Stimulated activated naive CD8-positive, alpha-beta T cell treated with anti-CD3 and anti-CD28 coated beads, Interleukin-15, Interleukin-2, amounts not matched to agents 100 U/mL and 50 U/mL, for 24 hours (primary cell): ENCODE measurements at places on chromosomes 7 and 10.

DNA sequence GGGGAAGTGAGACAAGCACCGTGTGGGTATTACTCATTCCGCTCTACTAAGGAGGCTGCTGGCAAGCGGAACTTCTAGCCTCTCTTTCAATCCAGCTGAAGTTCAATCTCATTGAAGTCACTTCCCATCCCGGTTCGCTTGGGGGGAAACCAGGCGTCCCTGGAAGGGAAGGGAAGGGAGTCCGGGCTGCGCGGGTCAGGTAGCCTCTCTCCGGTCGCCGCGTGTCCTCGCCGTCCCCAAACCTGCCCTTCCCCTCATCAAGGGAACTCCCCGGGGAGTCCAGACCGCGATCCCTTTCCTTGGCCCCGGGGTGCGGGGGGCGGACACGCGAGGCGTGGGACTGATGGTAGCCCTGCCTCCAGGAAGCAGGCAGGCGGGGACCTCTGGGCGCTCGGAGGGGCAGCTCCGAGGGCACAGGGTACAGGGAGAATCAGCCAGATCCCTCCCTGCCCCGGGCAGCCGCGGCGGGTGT lies 598 bp upstream of the ZEB1 start:
- DNase-seq = peak; percentile 68

- DNase-seq = no peak
These were observed 303.7 kb downstream of the PRPF18 start for GRCh38 chr10:13890233-13891127.

- no peak for DNase-seq
These were observed 2.4 kb downstream of the TPST1 start for GRCh38 chr7:66207540-66207939.

GRCh38 chr10:129513312-129513711 lies 46.3 kb downstream of the MGMT start:
- DNase-seq = no peak

DNA sequence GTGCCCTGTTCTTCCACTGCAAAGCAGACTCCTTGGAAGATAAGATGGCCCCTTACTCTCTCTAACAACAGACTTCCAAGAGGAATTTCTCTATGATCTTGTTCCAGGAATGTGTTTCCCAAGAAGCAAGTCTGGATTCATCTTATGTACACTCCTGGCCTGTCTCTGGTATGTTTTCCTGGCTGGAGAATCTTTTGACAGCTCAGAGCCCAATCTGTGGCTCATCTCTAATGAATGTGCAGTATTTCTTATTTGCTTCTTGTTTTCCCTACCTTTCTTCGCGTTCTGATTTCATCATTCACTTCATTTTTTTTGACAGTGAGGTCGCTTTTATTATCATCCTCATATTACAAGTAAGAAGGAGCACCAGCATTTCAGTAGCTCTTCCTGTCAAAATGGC lies 53.0 kb upstream of the PITRM1 start:
- DNase-seq = no peak

- DNase-seq = no peak
These were observed 1.5 kb upstream of the FAM53B start for GRCh38 chr10:124745673-124746072.

- no peak for DNase-seq
These were observed 30.4 kb downstream of the PLAU start for GRCh38 chr10:73941300-73941699.

DNA sequence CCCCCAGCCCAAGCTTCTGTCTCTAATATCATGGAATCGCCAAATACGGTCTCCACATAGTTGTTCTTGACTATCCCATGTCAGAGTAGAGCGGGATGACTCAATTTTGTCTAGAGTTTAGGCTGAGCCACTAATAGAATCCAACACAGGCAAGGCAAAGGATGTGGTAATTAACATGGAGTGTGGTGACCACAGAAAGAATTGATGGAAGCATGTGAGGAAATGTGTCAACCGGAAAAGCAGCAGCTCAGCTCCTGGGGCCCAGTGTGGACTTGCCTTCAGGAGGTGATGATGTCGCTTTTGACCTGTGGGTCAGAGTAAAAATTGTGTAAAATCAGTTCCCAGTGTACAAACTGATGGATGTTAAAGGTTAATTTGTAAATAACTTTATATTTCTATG lies 139.3 kb upstream of the KLF6 start:
- DNase-seq = no peak

- DNase-seq = no peak
These were observed 126.3 kb downstream of the DGKB start for GRCh38 chr7:14776266-14776665.

DNA sequence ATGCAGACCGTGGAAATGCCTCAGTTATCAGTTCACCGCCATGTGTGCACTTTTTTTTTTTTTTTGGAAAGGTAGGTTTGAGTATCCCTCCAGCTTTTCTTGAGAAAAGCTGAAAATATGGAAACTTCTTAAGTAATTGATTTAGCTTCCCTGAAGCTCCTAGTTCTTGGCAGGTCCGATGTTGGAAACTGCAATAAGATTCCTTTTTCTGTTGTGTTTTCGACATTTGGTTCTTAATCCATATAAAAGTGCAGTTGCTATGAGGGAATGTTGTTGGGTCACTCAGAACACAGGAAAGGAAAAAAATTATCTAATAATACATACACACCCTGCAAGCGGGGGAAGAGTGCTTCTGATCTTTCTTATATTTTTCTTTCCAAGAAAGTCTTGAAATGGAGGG lies 665.2 kb downstream of the INHBA start:
- DNase-seq = no peak

DNA sequence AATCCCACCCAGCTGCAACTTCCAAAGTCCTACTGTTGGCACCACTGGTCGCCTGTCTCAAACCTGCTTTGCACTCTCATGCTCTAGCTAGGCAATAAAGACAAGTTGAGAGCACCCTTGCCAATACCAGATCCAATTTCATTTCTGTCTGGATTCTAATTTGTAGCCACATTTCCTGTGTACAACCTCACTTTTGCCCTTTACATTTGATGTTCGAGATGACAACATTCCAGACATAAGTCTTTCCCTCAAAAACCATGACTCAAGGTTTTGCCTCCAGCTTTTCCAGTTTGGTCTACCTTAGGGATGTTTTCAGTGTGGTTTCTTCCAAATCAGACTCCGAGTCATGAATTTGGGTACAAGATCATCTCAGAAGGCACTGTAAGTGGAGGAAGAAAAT lies 309.0 kb downstream of the GPAM start:
- DNase-seq = no peak

GRCh38 chr7:74441801-74442200 lies 11.9 kb upstream of the GTF2IRD1 start:
- DNase-seq = no peak

DNA sequence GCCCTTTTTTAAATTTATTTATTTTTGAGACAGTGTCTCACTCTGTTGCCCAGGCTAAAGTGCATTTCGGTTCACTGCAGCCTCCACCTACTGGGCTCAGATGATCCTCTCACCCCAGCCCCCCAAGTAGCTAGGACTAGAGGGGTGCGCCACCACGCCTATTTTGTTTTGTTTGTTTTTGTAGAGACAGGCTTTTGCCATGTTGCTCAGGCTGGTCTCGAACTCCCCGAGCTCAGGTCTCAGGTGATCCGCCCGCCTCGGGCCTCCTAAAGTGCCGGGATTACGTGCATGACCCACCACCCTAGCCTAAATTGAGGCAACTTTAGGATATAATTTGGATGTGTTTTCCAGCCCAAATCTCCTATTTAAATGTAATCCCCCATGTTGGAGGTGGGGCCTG lies 805 bp downstream of the ZNF736 start:
- DNase-seq = no peak

DNA sequence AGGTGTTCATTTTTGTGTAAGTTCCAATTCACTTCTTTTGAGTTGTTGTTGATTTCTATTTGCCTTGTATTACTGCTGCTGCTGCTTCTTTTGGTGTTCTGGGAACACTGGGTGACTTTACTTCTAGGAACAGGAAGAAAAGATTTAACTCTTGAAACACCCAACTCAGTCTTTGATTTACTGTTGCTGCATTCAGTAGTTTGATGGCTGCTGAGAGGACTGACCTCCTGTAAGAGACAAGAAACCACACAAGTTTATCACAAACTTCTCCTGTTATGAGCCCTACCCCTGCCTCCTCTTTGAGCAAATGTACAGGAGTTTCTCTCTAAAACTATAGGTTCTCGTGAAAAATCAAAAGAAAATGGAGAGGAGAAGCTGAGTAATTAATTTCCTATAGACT lies 161.7 kb downstream of the CTTNBP2 start:
- DNase-seq = no peak

DNA sequence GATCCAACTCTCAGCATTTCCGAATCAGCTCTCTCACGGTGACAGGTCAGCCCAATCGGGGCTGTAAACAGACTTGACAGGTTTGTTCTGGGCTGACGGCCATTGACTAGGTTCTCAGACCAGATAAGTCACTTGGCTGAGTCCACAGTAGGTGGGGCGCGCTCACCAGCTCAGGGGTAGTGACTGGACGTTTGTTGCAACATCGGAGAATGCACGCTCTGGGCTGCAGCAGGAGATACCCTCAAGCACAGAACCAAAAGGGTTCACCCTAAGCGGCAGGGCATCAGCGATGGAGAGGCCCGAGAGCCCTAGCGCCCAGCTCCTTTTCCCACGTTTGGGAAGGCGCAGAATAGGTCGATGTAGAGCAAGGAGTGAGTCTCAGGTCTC lies 1.8 kb downstream of the KLLN start:
- DNase-seq = peak; percentile 45

DNA sequence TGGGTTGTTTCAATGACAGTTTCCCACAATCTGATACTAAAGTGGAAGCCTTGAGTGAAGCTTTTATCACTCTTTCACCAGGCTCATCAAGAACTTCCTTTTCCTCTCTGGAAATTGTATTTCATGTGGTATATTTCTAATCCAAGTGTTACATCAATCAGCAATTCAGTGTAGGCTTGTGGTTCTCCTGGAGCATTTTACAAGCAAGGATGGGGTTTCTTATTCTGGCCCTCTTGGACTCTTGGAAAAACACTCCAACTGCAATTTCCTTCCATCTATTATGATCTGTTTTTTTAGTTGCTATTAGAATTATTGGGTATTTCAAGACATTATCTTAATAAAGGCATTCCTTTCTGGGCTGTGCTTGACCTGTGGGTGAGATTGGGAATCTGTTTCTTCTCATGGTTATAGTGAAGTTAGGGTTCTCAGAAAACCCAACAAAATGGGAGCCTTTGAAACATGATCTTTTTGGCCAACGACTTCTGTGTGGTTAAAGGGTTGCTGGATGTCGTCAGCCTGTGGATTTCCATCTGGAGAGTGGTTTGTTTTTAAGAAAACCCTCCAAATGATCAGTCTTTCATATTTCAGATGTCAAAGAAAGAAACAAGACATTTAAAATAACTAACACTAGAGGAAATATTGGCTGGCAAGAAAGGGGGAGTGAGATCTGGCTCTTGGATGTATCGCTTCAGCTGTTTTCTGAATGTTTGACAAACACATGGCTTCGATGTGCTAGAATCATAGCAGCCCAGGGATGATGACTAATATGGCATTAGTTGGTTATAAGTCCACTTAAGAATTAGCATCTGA lies 540.2 kb downstream of the LRMDA start:
- no peak for DNase-seq

DNA sequence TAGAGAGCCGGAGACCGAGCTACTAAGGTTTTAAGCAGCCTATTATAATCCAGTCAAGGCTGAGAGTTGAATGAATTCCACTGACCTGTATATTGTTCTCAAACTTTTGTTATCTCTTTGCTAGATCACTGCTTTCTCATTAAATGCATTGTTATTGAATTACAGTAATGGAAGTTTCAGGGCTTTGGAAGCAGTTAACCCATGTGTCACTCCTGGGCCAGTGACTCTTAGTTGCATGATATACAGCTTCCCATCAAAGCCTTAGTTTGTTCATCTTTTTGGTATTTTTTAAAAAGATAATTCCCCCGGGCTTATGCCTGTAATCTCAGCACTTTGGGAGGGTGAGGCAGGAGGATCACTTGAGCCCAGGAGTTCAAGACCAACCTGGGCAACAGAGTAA lies 55.4 kb upstream of the KIAA1217 start:
- no peak for DNase-seq

DNA sequence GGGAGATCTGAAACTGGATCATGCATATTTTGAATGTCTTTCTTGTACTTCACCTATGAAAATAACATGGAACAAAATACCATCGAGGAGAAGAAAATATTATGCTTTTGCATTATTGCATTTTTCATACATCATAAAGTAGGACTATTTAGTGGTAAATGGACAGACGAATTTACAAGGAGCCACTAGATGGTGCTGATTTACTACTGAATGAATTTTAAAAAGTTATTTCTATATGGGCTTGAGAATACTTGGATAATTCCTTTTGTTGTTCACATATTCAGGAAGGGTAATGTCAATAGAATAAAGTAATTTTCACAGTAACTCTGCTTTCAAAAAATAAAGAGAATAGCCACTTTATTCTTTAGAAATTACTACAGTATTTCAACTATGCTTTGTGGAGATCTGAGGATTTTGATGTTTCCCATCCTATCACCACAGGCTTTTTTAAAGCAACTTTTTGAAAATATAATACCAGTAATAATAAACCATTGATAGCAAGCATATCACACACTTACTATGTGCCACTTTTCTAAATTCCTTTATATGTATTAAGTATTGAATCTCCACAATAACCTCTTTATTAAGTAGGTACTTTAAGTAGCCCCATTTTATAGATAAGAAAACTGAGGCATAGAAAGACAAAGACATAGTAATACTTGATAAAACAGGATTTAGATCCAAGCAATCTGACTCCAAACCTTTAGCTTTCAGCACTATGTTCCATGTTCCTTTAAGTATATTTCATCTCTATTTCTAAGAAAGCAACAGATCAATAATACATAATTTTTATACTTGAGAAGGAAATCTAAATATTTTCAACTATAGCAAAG lies 38.6 kb downstream of the NEBL start:
- DNase-seq = no peak

- DNase-seq = no peak
These were observed 509.5 kb upstream of the CELF2 start for GRCh38 chr10:10508211-10508610.

- DNase-seq = no peak
These were observed 240.5 kb downstream of the GLI3 start for GRCh38 chr7:41996381-41997035.

GRCh38 chr7:98283127-98283886 lies 1.8 kb downstream of the BRI3 start:
- no peak for DNase-seq

DNA sequence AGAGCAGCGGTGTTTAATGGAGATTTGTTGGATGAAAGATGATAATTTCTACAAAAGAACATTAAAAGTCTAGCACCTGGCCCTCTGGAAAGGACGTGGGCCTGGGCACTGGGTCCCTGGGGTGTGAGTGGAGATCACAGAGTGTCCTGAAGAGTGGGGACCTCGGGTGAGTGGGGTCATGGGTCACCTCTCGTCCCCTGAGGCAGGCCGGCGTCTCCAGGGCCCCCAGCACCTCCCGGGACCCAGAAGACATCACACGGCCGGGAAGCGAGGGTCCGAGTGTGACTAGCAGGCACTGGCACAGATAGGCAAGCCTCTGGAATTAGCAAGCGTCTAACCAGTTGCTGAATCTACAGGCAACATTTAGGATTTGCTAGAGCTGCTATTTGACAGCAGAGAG lies 257.2 kb downstream of the MAD1L1 start:
- DNase-seq = no peak

GRCh38 chr10:113627836-113628235 lies 36.0 kb downstream of the NRAP start:
- DNase-seq = no peak

GRCh38 chr10:52877451-52877850 lies 104.9 kb upstream of the MBL2 start:
- DNase-seq = no peak

- no peak for DNase-seq
These were observed 132.2 kb downstream of the BBS9 start for GRCh38 chr7:33261585-33261984.

GRCh38 chr10:6197321-6197720 lies 5.4 kb upstream of the PFKFB3 start:
- DNase-seq = no peak

GRCh38 chr10:26697163-26697921 lies at the start of gene PDSS1:
PDSS1 (plus strand) TSS chr10:26697701; CDS start chr10:26697712, 11 bp downstream.
- peak; percentile 76 for DNase-seq
